ENCODE measurements at places on chromosomes 2 and 18.

GRCh38 chr18:76654577-76654976, 159.5 kb upstream of the ZNF516 start:
- no peak for DNase-seq

DNA sequence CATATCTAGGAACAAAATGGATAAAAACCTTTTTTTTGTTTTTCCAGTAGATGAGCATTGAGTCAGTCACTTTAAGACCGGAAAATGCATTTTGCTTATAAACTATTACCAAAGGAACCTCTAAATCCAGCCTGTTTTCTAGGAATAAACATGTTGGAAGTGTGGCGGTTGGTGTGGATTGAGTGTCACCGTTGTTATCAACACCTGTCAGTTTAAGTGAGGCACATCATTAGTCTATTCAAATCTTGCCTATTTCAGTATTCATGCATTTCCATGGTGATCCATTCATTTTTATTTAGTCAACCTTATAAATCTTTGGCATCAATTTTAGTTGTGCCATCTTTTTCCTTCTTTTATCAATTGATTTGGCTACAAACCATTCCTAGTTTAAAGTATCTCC, 3.3 kb downstream of the KLHL29 start:
- DNase-seq, result no peak

- DNase-seq, result no peak
These were observed 4.9 kb downstream of the DNAH7 start for GRCh38 chr2:196063773-196064172.

- no peak for DNase-seq
These were observed 14.4 kb upstream of the PIK3C3 start for GRCh38 chr18:41940506-41941215.

GRCh38 chr2:18368008-18368407, 192.4 kb downstream of the RDH14 start:
- DNase-seq, result no peak

- DNase-seq, result no peak
These were observed 27.8 kb upstream of the MLPH start for GRCh38 chr2:237459226-237459625.

GRCh38 chr2:146465460-146465859, 1379.4 kb upstream of the ACVR2A start:
- no peak for DNase-seq

GRCh38 chr18:48953104-48953706, 2.4 kb upstream of the SMAD7 start:
- DNase-seq, result no peak

GRCh38 chr2:8590938-8591337, 90.9 kb upstream of the ID2 start:
- DNase-seq, result no peak

DNA sequence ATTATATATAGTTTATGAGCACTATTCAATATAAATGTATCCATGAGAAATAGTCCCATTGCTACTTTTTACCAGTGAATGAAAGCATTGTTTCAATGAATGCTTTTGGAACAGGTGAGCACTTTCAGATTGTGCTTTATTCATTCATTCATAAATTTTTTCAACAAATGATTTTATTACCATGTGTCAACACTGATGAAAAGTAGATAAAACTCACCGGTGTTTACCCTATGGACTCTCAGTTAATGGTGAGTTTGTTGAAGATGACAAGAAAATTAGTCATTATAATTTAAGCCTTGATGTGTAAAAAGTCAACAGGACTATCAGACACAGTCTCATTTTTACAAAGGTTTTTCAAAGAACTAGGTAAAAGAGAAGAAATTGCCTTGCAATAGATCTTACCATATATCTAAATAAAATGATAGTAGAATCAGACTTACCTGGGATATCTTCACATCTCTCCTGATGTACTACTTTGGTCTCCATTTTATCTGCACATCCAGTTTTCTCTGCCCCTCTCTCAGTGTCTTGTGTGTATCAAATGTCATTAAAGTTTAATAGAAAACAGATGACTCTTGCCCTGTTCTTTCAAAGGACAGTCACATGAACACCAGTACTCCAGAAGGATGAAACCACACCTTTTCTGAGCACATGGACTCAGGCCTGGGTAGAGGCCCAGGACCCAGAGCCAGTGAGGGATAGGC, 325.3 kb upstream of the RND3 start:
- DNase-seq, result no peak

DNA sequence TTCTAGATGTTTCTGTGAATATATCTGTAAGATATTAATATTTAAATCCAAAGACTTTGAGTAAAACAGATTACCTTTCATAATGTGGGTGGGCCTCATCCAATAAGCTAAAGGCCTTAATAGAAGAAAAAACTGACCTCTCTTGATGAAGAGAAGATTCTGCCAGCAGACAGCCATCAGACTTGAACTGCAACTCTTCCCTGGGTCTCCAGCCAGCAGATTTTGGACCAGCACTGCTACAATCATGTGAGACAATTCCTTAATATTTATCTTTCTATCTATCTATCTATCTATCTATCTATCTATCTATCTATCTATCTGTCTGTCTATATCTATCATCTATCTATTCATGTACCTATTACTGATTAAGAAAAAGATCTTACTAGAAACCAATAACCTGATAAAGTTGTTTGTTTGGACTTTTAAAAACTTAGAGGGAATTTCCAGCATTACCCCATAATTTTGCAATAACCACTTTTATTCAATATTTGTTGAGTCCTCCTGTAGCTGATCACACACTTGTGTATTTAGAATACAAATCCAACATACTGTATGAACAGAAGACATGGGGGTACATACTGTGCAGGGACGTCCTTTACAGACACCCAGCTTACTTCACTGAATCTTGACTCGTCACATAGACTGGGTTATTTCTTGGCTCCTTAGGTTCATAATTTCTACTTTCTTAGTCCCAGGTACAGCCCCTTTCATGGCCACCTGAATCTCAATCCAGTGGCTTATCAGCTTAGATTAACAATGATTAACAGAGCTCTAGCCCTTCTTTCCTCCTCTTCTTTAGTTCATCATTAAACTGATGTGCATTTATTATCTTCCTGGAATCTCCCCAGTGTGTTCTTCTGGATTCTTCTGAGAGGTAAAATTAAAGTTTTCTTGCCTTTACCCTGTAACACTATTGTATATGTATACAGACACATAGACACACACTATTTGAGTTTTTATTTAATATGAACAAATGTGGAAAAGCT, 27.2 kb upstream of the STAT4 start:
- DNase-seq, result no peak

GRCh38 chr2:43478412-43479086, 117.3 kb downstream of the THADA start:
- no peak for DNase-seq

GRCh38 chr2:103805746-103806145, 1043.9 kb downstream of the TMEM182 start:
- no peak for DNase-seq

GRCh38 chr2:197435598-197436420, 981 bp upstream of the SF3B1 start:
- DNase-seq, result no peak

- DNase-seq, result no peak
These were observed 172.1 kb downstream of the VAPA start for GRCh38 chr18:10085876-10086275.

- DNase-seq, result no peak
These were observed 1.3 kb downstream of the SLC20A1 start for GRCh38 chr2:112646791-112647689.

DNA sequence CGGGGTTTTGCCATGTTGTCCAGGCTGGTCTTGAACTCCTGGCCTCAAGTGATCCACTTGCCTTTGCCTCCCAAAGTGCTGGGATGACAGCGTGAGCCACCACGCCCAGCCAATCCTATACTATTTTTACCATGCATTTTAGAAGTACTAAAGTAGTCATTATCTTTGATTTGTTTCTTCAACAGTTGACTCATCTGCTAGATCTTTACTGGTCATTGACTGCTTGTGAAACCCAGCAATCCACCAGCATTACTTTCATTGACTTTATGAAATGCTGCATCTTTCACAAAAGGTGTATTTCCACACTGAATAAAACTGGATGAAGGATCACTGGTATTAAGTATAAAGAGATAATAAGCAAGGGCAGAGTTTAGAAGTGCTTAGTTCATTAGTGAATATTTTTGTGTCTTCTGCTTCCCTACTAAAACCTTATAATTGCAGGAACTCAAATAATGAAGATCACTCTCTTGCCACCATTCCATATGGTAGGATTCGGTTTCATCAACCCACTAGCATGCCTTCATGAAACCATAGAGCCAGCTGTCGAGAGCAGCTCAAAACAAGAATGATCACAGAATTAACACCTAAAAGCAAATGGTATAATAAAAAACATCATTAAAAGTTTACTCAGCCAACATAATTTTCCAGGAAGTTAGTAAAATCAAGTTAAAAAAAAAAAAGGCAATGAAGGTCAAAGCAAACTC, 33.1 kb downstream of the IRS1 start:
- no peak for DNase-seq

DNA sequence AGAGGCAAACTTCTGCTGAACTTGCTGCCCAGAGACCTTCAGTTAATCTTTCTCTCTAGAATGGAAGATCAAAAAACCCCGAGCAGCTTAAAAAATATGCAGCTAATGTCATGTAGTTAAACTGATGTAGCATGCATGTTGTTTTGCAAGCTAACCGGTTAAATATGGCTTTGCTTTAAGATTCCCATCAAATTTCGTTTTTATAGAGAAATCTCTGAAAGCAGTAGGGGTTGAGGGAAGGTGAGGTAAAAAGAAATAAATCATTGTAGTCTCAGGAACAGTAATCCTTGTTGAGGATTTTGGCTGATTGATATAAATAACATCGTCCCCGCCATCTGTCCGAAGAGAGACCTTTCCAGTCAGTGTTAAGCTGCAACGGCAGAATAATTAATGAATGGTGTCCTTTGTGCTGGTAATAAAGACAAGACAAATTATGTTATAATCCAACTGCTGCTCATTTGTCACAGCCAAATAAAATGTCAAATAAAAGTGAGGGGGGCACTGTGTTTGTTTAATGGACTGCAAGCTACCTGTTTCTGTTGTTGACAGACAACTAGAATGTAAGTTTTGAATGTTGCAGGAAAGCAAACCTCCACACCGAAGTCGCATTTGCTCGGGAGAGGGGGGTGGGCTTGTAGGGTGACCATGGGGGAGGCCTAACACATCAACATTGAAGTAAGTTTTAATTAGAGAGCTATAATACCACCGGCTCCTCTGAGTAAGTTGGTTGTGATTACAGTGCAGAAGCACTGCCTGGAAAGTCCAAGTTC, 555.5 kb downstream of the ARHGAP15 start:
- no peak for DNase-seq

DNA sequence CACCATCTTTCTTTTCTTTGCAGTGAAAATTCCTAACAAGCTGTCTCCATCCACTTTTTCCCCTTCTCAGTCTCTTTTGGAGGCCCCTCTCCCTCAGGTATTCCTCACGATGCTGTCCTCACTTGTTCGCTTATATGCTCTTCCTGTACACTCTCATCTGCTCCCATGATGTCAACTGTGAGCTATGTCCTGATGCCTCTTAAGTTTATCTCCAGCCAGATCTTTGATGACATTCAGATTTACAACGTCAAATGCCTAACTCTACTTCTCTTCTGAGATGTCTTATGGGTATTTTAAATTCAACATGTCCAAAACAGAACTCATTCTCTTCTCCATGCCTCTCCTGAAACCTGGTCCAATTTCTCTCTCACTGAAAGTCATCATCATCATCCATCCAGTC, 55.1 kb upstream of the SERTAD2 start:
- DNase-seq, result no peak

GRCh38 chr18:74734013-74734444, 136.4 kb downstream of the ZNF407 start:
- DNase-seq, result no peak

GRCh38 chr2:234679741-234680687, 183.1 kb upstream of the ARL4C start:
- no peak for DNase-seq

GRCh38 chr18:59509481-59510442, 150.7 kb upstream of the LMAN1 start:
- DNase-seq, result no peak

GRCh38 chr2:216833061-216833460, 26.8 kb downstream of the TNP1 start:
- no peak for DNase-seq

GRCh38 chr2:85888020-85888683, 638 bp downstream of the ST3GAL5 start:
- DNase-seq, result peak; percentile 25

DNA sequence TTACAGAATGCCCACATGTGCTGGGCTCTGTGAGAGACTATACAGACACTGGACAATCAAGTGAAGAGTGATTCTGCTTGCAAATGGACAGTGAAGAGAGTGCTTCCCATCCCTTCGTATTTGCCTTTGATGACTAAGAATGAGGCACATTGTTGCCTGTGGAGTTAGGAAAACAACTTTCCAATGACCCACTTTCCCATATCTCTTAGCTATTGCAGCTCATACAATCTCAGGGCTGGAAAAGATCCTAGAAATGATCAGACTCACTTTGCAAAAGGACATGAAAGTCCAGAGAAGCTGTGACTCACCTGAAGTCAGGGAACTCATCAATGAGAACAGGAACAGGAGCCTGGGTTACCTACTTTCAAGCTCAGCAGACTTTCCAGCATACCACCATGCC, 440.5 kb upstream of the TCF4 start:
- no peak for DNase-seq

DNA sequence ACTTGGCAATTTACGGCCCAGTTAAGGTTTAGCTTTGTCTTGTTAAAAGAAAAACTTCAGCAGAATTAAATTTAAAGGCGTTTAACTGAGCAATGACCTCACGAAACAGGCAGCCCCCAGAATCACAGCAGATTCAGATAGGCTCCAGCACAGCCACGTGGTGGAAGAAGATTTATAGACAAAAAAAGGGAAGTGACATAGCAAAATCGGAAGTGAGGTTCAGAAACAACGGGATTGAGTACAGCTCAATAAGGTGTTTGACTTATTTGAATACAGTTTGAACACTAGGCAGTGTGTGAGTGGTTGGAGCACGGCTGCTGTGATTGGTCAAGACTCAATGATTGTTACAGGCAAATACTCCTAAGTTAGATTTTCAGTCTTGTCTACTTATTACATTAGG, 79.8 kb downstream of the MOGAT1 start:
- DNase-seq, result peak; percentile 66

DNA sequence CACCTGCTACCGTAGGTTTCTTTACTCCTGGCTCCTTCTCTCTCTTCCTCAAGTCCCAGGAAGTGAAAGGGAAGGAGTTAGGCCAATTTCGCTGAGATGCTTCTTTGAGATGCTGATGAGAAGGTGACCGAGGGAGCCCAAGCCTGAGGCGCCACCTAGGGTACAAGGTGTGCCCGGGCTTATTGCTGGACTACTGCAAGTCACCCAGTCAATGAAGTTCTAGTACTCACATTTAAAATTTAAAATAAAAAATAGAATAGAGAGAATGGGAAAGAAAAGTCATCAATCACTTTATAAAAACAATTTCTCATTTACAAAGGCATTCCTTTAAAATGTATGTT, 45.3 kb downstream of the ACAA2 start:
- DNase-seq, result no peak

DNA sequence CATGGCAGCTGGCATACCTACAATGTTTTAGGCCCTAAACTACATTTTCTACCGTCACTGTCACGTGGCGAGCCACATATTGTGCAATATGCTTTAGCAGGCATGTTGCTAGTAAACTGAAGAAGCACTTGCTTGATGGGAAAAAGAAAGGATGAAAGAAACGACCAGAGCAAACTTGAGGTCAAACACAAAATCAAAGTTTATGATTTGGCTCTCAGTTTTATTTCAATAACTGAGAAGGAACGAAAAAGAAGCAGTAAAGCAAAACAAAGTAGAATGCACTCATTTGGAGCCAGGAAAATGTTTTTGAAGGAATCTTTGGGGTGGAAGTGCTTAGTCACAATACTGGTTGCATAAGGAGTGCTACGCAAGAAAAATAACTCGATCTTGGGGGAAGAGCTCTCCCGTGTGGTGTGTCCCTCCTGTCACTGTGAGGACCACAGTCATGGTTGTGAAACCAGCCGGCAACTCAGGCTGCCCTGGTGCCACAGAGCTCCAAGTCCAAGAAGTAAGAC, 349.8 kb downstream of the RBM43 start:
- peak; percentile 77 for DNase-seq

Data from inflammatory macrophage treated with lipopolysaccharide for 4 hours (primary cell).